ENCODE measurements at places on chromosomes 2 and 18.

DNA sequence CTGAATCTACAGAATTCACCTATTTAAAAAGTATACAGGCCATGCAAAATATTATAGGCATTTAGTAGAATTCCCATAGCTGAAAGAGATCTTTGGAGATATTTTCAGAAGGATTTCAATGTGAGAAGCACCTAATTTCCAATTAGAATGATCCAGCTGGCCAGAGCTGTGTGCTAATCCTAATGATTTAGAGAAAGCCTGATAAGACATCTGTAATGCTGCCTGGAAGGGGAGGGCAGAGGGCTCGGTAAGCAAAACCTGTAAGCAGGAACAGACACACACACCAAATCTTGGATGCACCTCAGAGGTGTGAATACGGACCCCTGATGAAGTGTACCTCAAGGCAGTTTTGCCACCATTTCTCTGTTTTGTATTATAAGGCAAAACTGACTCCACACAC, 14.0 kb downstream of the SERTAD2 start:
- DNase-seq: no peak

- DNase-seq: no peak
Measured at GRCh38 chr18:8767340-8767739, 62.0 kb downstream of the MTCL1 start.

- no peak for DNase-seq
Measured at GRCh38 chr2:579961-580360, 97.2 kb downstream of the TMEM18 start.

GRCh38 chr2:130303169-130303568, 39.5 kb upstream of the IMP4 start:
- no peak for DNase-seq

DNA sequence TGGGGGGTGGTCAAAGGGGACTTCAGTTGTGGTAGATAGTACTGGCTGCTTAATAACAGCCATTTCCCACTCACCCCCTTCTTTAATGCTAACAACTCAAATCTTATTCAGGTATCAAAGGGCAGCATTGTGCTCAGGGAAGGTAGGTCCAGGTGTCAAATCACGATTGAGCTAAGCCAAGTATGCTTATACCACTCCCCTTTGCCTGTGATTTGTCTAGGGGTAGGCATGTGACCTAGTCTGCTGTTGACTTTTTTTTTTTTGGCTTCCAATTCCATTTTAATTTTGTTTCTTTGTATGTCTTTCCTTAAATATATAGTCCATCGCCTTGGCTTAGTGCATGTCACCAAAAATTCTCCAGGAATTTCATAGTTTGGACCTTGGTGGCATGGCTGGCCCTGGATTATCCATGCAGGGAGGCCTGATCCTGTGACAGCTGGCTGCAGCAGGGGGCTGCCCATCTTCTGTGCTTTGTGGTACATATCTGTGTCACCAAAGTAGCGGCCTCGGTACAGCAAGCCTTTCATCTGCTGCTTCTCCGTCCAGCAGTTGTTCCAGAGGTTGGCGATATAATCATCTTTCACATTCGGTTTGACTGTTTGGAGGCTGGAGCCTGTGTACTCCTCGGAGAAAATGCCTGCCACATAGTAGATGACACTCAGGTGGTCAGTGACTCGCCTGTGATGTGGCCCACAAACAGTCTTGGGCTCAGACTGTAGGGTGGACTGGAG, 68.1 kb upstream of the SPRED2 start:
- DNase-seq: no peak

DNA sequence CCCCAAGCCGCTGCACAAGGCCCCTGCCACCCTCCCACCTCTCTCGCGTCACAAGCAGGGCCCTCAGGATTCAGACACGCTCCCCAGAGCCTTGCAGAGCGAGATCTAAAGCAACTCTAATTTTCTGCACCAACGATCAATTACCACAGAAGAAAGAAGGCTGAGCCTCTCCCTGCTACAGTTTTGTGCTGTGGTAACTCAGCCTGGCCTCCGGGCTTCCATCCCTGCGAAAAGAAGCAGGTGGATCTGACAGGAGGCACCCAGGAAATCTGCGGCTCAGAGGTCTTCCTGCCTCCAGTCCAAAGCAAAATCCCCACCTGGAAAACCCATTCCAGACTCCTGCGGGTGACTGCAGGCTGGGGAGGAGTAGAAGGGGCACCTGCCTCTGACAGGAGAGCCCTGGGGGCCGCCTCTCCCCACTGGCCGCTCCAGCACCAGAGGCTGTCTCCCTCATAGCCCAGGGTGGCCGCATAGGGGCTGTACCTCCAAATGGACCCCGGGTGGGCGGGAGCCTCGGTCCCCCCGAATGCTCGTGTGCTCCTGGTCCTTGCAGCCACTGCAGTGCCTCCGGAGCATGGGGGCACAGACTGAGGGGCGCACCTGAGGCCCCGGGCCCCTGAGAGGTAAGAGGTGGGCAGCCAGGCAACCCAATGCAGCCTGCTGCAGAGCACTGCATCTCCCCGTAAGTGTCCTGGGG, 31.0 kb downstream of the PXDN start:
- DNase-seq: no peak

DNA sequence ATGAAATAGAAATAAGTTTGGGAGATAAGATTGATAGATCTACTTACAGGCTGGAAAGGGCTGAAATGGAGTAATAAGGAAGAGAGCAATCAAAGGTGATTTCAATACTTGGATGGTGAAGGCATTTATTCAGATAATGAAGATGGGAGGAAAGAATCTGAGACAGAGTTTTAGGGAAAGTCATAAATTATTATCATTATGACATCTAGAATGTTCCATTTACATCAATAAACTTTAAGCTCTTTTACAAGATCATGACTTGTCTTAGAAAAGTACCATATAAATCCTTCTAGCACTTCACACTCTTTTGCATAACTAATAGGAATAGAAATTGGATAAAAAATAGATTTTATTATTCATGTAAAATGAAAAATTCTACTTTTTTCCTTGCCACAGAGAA, 2.2 kb downstream of the SCN9A start:
- DNase-seq: no peak

DNA sequence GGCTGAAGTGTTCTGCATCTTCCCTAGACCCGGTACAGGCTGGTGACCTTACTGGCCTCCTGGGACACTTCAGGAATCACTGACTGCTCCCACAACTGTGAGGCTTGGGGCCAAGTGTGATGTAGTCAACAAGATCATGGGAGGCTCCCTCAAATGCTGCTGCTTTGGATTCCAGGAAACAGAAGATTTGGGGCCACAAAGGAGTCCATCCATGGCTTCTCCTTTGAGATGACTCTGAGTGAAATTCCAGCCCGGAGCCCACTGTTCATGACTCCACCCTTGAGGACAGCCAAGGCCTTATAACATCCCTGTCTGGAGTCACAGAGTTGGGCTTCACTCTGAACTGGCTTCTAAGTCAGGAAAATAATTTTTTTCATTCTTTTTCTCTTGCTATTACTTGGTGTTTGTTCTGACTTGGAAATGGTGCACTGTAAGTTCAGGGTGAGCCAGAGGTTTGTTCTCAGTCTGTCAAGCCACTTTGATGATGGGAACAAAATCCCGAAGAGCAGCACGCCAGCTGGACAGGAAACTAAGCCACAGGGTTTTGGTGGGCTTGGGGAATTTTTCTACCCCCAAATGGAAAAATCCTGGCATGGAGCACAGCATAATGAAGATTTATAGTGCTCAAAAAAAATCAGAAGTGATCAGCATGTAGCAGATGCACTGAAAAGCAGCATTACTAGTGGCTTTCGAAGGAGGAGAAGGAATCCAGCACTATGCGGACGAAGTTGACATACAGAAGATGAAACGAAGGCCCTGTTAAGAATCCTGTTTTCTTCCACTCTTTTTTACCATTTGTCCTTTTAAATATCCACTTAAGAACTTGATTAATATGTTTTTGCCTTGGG, 98.1 kb upstream of the ZFP36L2 start:
- DNase-seq: no peak

- DNase-seq: no peak
Measured at GRCh38 chr2:198141726-198142125, 337.3 kb downstream of the PLCL1 start.

- DNase-seq: no peak
Measured at GRCh38 chr18:57312346-57313144, 39.8 kb upstream of the ST8SIA3 start.

DNA sequence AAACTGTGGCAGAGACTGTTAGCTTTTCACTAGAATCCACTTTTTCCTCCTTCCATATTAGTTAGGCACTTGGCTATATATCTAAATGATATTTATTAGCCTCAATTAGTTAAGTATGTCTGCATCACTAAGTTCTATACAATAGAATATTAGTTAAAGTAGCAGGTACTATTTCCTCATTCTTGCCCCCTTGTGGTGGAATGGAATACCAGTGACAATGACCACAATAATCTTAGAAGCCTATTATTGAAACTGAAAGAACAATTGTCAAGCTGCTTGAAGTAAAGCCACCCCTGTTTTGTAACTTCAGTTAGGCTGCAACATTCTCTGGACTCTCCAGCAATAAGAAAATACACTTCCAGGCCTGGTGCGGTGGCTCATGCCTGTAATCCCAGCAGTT, 476.3 kb upstream of the VWC2L start:
- no peak for DNase-seq

DNA sequence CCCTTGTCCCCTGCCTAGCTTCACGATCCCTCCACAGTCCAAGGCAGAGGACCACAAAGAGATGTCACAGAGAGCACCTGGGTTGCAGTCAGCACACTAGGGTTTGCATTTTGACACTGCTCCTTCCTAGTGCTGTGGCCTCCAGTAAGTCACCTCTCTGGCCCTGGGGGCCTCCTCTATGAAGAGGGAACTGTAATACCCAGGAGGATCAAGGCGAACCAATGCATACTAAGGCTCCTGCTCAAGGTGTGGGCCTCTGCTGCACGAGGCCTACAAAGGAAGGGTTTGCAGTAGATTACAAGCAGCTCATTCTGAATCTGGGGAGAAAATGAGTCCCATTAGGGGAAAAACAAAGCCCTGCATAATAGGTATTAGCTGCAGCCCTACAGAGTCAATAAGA, 72.3 kb upstream of the FZD7 start:
- no peak for DNase-seq

- no peak for DNase-seq
Measured at GRCh38 chr2:159712929-159713420, 669 bp downstream of the MARCHF7 start.

DNA sequence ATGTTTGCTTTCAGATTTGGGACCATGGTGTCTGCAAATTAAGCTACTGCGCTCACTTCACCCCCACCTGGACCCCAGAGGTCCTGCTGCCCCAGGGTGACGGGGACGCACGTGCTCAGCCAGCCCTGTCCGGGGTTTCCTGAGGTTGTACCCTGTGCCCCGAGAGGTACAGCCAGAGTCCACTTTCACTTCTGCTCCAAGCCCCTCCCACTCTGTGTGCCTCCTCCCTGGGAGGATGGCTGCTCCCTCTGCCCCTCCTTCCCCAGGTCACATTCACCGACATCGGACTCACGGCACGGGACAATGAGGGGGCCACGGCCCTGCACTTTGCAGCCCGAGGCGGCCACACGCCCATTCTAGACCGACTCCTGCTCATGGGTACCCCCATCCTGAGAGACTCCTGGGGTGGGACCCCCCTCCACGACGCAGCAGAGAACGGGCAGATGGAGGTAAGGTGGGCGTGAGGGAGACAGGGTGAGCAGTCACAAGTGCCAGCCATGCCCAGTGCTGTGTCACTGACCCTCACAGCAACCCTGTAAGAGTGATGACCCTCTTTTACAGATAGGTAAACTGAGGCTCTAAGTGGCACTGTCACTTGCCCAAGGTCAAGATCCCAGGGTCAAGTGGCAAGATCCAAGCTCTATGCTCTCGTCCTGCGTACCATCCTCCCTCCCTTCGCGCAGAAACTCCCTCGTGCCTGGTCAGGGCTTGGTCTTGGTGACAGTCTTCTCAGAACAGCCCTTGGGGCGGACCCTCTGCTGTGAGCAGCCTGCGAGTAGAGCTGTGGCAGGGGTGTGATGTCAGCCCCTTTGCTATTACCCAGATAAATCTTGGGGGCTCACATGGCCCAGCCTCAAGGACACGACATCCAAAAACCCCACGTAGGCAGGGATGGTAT, 7.6 kb downstream of the ESPNL start:
- DNase-seq: no peak

DNA sequence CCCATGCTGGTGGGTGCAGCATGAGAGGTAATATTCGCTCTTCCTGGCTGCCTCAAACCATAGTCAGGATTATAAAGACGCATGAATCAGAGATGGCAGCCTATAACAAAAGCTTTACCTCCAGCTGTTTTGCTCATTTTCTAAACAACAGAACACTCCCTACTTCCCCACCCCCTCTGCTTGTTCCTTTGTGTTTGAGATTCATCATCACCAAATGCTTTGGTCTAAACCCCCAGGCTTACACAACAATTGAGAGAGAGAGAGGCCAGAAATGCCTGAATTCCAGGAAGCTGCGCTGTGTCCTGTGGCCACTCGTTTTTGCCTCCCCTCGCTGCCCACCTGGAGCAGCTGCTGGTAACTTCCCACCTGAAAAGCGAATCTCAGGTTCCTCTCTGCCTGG, 78.8 kb upstream of the CAPN13 start:
- no peak for DNase-seq

GRCh38 chr2:135797497-135798274, 39.3 kb downstream of the LCT start:
- peak; percentile 79 for DNase-seq

- no peak for DNase-seq
Measured at GRCh38 chr2:218344090-218344754, 12.4 kb upstream of the CATIP start.

- no peak for DNase-seq
Measured at GRCh38 chr2:67950919-67951318, 111.9 kb downstream of the C1D start.

GRCh38 chr2:89850881-89851582, 1159.6 kb downstream of the RPIA start:
- no peak for DNase-seq

DNA sequence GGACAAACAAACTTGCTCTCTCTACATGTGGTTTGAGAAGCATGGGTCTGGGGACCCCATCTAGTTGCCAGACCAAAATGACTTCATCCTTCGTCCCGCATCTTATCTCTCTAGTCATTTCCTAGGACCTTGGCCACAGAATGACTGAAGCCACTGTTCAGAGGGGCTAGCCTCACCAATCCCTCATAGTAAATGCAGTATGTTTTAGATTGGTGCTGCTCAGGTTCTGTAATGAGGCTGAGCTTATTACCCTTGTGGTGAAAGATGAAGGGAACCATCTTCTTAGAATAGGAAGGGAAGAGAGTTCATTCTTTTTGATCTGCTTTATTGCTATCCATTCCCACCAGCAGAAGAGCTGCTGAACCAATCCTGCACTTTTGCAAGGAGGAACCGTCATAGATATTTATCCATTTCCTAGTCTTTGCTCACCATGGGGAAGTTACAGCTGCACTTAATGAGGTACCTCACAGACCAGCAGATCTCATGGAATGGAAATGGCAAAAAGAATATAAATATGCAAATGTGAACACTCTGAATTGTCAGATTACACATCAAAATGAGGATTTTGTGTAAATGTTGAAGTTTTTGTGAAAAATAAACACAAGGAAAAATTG, 436.7 kb downstream of the LPIN1 start:
- no peak for DNase-seq

- no peak for DNase-seq
Measured at GRCh38 chr2:78553866-78554647, 471.4 kb upstream of the REG3G start.

GRCh38 chr2:158688721-158689120, 106.4 kb upstream of the DAPL1 start:
- no peak for DNase-seq
